ENCODE measurements at places on chromosomes 6 and 20.

GRCh38 chr6:151141685-151142084, 98.1 kb upstream of the AKAP12 start:
- DNase-seq = no peak

DNA sequence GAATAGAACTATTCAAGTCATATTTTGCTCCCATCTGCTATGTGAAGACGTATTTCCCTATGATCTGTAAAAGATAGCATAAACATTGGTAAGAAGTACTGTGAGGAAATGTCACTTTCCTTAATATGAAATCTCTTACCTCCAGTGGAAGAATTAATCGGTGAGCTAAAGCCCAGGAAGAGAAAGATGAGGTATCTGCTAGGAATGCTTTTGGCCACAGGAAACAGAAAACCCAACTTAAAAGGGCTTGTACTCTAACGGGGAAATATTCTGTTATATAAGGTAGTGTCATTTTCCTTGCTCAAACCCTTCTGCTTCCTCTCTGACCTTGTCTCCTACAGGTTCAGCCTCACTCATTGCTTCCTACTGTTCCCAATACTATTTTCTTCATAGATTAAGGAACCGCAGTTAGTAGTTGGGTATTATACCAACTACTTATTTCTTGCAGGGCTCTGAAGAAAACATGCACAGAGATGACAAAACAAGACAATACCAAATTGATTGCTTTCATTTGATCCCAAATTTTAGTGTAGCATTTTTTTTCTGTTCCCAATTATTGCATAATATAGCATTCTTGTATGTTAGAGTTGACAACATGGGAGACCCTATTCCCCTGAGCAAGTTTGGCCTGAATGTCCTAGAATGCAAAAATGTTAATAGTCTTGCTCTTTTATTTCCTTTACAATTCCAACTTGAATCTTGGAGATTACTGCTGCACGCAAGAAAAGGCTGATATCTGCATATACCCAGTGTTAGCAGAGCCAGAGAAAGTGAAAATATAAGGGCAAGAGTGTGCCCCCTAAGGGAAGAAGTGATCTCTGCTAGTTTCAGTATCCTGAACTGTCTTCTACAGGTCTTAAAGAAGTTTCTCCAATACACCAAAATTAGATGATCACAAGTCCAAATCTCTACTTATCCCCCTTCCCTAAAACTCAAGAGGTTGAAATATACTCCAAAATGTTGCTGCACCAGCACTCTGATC, 65.3 kb downstream of the AFG1L start:
- no peak for DNase-seq

- DNase-seq = no peak
Observed at GRCh38 chr6:150981095-150981494, 115.6 kb downstream of the MTHFD1L start.

DNA sequence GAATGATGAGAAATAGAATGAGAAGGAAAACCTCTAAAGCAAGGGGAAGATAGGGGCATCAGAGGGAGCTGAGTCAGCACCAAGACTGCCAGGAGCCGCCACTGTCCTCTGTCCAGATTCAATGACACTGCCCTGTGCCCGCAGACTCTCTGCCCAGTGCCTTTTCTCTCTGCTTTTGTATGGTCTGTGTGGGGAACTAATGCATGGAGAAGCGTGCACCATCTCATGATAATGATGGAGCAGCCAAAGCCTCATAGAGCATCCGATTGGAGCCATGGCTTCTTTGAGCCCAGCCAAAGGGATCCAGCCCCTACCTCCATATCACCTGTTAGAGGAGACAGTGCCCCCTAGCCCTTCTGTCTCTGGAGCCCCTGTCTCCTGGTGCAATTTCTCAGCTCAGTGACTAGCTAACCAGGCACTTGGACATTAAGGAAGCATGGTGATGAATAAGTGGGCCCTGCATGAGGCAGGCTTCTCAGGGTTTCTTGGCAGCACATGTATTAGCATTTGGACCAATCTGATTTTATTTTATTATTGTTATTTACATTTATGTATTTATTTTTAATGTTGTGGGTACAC, 6.5 kb upstream of the PFDN4 start:
- no peak for DNase-seq

DNA sequence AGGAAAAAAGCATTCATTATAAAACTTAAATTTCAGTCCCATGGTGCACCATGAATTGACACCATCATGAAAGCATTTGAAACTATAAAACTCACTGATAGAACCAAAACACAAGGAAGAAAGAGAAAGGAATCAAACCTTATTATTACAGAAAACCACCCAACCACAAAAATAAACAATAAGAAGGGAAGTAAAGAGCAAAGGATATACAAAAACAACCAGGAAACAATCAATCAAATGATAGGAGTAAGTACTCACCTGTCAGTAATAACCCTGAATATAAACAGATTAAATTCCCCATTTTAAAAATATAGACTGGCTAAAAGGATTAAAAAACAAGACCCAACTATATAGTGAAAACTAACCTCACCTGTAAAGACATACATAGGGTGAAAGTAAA, 5.8 kb downstream of the SLPI start:
- DNase-seq = no peak

DNA sequence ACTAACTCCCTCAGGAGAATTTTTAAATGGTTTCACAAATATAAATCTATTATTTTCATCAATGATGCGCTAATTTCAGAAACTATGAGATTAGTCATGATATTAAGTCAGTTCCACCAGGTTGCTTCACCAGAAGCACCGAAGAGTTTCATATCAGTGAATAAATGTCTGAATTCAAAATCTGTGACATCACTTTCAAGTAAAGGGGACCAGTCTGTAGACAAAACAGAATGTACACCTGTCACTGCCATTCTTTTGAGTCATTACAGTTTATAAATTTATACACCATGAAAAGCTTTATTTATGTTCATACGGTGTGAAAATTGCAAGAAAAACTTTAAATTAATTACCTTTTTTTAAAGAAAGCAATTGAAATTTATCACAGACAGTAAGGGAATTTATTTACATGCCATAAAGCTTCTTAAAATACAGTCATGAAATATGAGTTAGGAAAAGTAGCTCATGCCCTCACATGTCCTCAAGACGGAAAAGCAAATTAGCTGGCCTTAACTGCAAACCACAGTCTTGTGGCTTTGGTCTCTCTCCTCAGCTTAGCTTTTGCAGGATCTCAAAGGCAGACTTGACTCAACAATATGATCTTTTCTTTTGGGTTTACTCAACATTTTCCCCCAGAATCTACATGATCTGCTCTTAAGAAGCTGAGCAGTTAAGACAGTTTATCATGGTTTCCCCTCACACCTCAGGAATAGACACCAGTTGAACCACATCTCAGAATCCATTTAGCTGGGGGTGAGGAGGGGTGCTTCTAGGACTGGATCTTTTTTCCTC, 177.7 kb upstream of the MCHR2 start:
- DNase-seq = no peak

DNA sequence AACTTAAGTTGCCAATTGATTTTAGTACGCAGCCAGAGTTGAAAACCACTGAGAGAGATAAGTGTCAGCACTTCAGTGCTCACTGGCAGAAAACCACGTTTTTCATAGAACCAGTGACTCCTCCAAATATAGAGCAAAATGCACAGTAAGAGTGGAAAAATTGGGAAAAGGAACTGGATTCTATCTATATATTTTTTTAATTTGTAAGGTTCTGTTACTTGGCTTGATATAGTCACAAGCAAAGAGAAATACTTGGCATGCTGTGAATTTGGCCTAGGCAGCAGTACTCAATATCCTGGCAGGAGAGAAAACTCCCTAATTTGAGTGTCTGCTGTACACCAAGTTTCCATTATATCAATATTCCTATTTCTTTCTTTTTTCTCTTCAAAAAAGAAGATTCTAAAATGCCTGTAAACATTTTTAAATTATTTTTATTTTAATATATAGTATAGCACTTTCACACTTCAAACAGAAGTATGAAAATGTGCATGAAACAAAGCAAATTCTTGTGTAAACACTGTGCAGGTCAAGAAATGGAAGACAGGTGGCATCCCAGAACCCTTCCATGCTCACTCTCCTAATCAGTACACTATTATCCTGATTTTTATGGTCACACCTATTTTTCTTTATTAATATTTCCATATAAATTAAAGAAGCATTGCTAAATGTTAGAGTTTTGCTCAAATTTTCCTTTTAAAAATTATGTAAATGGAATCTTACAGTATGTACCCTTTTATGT, 561.8 kb upstream of the RNF217 start:
- no peak for DNase-seq

DNA sequence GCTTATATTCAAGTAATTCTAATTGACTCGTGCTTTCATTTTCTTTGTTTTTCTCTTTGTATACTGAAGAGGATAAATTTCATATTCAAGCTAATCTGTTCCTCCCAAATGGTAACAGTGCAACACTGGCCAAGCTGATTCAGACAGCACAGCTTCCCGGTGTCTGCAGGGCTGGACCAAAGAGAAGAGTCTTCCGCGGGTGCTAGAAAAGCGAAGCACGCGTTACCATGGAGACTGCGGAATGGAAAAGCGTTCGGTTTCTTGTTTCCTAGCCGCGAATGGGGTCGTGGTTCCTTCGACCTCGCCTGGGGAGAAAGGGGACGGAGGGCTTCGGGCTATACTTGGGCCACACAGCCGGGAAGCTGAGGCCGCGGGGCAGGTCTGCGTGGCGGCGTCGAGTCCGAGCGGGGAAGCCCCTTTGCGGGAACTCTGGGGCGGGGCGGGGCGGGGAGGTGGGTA, 6.2 kb upstream of the ZNF311 start:
- no peak for DNase-seq

DNA sequence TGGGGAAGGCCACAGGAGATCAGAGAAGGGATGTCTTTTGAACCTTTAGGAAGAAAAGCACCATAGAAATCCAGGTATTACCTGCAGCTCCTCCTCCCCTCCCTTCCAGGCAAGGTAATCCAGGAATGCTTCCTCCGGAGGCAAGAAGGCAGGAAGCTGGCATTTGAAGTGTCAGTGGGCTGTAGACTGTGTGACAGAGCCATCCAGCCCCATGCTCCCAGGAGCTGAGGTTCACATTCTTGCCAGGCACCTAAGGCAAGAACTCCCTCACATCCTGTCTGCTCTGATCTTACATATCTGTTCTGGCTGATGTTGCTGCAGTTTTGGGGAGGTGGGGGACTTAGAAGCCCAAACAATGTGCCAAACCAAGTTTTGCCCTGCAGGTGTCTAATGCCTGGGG, 27.8 kb upstream of the SCUBE3 start:
- DNase-seq = no peak

GRCh38 chr20:4512891-4513550, 208.7 kb upstream of the PRND start:
- DNase-seq = no peak

GRCh38 chr6:84107495-84107894, 73.9 kb downstream of the MRAP2 start:
- DNase-seq = no peak

DNA sequence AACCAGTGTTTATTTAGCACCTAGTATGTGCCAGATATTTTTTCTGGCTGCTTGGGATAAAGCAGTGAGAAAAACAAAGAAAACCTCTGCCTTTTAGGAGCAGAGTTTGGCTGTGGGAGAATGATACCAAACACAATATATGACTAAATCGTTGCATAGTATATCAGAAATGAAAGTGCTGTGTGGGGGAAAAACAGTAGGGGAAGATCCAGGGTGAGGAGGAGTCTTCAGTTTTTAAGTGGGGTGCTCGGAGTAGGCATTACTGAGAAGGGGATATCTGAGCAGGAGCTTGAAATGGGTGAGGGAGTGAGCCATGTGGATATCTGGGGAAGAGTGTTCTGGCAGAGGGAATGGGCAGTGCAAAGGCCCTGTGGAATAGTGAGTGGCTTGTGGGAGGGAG, 23.0 kb downstream of the TAF8 start:
- DNase-seq = no peak

All from activated T-helper 1 cell treated with Interleukin-2 at 50 U/mL for 16 hours (primary cell).